ENCODE measurements at places on chromosomes 5 and 9.

GRCh38 chr9:136654820-136655535 is 7.7 kb upstream of the EGFL7 start:
- DNase-seq, result no peak

DNA sequence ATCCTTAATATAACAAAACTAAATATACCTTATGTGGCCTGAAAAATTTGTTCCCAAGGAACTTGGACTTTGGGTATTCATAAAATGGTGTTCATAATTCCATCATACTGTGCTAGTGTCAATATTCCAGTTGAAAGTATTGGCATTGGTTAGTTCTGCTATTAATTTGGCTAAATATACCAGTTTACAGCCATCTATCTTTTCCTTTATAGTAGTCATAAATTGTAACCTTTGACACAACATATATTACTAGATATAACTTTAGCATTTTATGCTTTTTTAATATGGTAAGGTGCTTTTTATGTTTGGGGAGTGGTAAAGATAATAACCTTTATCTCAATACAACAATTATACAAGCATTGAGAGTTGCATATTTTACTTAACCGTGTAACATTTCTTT is 23.7 kb downstream of the SPATA31D1 start:
- DNase-seq, result no peak

DNA sequence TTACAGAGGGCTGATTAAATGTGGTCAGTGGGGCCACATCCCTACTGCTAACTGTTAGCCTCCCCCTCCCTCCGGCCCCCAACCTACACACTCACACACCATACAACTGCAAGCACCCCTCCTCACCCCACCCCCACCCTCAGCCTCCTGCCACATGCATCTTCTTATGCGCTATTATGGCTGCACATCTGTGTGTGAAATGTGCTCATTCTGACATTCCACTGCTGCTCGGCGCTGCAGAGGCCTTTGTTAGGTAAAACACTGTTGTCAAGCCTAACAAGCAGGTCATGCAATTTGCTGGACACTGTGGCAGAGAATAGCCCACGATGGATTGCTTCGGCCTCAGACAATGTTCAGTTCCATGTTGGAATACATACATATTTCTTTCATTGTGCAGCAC is 173.6 kb downstream of the NR2F1-AS1 start:
- no peak for DNase-seq

- no peak for DNase-seq
Observed at GRCh38 chr5:28710360-28710759, 1672.0 kb upstream of the CDH9 start.

DNA sequence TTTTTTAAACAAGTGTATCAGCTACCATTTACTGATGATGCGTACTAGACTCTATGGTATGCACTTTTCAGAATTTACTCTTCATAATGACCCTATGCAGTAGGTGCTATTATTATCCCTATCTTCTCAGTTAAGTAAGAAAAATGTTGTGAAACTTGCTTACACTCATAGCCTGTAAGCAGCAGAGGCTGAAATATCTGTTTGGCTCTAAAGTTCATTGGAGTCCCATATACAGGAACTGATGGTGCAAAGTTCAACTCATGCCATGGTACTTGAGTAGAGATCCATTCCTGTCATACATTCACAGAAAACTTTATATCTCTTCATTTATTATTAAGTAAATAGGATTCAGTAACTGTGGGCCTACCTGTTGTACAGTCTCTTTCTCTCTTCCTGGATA is 41.4 kb upstream of the CCDC112 start:
- DNase-seq, result no peak

- DNase-seq, result no peak
Observed at GRCh38 chr5:173778784-173779304, 109.3 kb upstream of the CPEB4 start.

- no peak for DNase-seq
Observed at GRCh38 chr5:159783726-159784247, 132.5 kb upstream of the ADRA1B start.
